ENCODE measurements at places on chromosomes 3 and 15.

DNA sequence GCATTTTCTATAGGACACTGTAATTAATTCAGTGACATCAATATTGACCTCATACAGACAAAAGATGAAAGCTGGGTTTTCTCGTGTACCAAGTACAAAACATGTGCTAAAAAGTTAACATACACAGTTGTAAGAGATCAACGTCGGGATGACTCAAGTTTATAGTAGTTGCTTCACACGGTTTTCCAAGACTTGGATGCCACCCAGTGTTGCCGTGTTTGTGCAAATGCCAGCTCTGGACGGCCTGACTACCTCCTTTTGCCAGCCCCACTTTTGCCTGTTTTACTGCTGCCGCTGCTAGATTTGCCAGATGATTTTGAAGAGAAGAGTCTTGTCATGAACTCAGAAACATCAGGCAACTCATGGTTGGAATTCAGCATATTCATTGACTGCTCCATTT lies 17.6 kb downstream of the EMC7 start:
- no peak for DNase-seq

DNA sequence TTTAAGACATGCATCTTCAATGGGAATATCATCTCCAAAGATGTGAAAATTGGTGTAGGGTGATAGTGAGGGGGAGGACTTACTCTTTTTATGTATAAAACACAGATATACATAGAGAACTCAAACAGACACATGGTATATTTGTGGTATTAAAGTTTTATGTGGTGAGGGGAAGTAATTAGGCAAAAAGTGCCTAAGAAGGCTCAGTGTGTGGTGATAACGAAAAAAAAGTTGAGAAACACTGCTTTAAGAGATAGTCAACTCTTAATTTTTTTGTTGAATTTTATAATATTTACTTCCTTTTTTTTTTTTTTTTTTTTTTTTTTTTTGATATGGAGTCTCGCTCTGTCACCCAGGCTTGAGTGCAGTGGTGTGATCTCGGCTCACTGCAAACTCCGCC lies 174.2 kb upstream of the FRMD4B start:
- no peak for DNase-seq

GRCh38 chr15:56082263-56082761 lies 88.9 kb upstream of the NEDD4 start:
- DNase-seq: no peak

DNA sequence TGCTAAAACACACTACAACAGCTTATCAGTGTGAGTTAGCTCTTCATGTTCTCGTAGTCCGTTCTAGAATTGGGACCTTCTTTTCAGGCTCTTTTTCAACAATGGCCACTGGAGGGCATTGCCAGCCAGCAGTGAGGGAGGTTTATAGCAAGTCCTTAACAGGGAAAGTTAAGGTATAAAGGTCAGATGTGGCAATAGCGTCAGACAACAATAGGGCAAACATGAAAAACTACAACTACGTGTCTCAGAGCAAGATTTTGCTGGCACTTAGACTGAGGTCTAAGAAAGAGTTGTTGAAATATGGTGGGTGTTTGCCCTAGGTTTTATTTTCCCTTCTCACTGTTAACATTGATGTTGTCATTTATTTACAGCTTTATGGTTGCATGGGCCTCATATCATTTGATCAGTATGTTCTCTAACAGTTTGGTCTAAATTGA lies 161.4 kb downstream of the GMNC start:
- peak; percentile 47 for DNase-seq

GRCh38 chr3:111714305-111714704 lies 119.2 kb upstream of the ZBED2 start:
- DNase-seq: no peak

All from COR-L47 (cell line).